ENCODE measurements at places on chromosomes 3 and 15. TPM values are rescaled to one million over a fixed set of nuclear protein-coding genes. Genes with fewer than 3 reads are reported as not detected.

DNA sequence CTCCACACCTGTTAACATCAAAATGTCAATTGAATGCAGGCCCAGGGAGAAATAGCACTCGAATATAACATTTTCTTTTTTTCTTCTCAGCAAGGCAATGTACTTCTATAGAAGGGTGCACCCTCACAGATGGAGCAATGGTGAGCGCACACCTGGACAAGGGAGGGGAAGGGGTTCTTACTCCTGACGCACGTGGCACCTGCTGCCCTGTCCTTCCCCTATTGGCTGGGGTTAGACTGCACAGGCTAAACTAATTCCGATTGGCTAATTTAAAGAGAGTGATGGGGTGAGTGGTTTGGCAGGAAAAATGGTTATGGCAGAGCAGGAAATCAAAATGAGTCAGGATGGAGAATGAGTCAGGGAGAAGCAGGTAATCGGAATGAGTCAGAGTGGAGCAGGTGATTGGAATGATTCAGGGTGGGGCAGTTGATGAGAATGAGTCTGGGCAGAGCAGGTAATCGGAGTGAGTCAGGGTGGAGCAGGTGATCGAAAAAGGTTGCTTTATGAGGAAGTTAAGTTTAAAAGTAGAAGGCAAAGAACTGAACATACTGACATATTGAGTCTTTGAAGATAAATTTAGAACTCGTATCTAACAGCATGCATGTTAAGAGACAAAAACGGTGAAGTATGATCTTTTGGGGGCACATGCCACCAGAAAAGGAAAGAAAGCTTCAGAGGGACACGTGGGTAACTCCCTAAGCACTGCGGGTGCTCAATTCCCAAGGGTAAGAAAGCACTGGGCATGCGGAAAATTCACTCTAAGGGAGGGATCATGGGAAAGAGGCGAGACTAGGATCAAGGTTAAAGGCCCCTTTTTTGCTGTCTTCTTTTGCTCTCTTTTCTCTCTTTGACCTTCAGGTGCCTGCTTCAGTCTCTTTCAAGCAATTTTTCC lies 72.9 kb upstream of the GALNT15 start:
- no peak for DNase-seq

DNA sequence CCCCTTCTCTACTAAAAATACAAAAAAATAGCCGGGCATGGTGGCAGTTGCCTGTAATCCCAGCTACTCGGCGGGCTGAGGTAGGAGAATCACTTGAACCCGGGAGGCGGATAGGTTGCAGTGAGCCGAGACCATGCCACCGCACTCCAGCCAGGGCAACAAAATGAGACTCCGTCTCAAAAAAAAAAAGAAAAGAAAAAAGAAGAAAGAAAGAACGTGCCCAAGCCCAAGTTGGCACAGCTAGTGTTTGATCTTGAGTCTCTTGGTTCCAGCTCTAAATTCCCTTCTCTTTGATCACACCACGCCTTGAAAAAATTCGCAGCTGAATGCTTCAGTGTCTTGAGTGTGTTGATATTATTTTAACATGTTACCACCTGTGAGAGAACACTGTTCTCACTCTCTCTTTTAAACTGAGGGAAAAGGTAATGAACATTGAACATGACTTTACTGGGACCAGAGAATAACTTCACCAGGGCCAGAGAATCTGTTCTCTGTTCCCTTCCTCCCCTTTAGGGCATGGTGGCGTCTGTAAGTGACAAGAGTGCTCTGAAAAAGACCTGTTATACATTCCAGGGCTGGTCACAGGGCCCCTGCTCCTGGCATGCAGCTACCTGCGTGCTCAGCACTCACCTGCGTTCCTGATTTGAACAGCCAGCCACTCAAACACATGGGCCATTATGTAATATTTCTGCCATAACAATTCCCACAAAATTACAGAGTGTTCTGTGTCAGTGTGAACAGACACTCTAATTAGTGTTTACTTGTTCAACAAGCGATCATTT lies 19.0 kb downstream of the SLCO3A1 start:
- no peak for DNase-seq

GRCh38 chr15:65832549-65833364 lies 36.5 kb upstream of the RAB11A start:
- peak; percentile 86 for DNase-seq

- no peak for DNase-seq
Observed at GRCh38 chr3:50479523-50479922, 23.9 kb downstream of the CACNA2D2 start.

DNA sequence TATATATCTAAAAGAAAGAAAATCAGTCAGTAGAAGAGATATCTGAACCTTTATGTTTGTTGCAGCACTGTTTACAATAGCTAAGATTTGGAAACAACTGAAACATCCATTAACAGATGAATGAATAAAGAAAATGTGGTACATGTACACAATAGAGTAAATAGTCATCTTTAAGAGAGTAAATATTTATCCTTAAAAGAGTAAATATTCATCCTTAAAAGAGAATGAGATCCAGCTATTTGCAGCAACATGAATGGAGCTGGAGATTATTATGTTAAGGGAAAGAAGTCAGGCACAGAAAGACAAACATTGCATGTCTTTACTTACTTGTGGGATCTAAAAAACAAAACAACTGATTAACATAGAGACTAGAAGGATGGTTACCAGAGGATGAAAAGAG lies 197.0 kb upstream of the CBLB start:
- DNase-seq = no peak

DNA sequence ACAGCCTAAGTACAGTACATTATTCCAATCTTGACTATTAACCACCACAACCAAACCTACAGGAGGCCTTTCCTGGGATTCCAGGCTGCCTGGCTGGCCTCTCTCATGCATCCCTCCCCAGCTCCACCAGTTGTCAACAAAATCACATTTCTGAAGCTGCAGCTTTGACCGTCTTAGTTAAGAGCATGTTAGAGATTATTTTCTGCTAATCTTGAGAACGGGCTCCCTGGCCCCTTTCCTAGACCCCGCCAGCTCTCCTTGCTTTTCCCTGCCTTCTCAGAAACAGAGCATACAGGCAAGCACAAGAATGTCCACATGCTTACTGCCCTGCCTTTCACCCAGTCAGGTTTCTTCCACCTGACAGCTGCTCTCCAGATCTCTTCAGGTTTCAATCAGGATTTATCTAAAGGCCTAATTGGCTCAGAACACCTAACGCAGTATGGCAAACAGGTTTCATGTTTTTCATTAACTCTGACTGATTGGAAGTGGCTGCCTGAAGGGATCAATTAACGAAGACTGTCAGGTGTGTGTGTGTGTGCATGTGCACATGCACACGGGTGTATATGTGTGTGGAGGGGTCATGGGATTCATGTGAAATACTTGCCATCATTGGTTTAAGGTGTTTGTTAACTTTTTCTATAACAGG lies 12.3 kb downstream of the KY start:
- DNase-seq = no peak

- DNase-seq = no peak
Observed at GRCh38 chr15:77636209-77636608, 3.5 kb upstream of the LINGO1 start.

Gene FOXB1
- total RNA-seq = not detected

Gene APH1B
- total RNA-seq = 14.3 TPM

Gene CA12
- 2.0 TPM for total RNA-seq
